Right renal cortex interstitium (tissue), 3 donors: ENCODE measurements at places on chromosomes 2 and 18. TPM values are rescaled to one million over a fixed set of nuclear protein-coding genes. Genes with fewer than 3 reads are reported as not detected.
A peak's percentile ranks its signal among the peaks of the same experiment; 100 is the strongest.

Gene CCDC85A
- 1.8 TPM for polyA plus RNA-seq

Gene NETO1
- polyA plus RNA-seq = 0.50 TPM

Gene C2orf15
- 12.5 TPM for polyA plus RNA-seq

GRCh38 chr2:2922156-2922555 lies 455.5 kb downstream of the EIPR1 start:
- DNase-seq = no peak

- DNase-seq = no peak
Observed at GRCh38 chr2:98445683-98446581, 1.3 kb downstream of the INPP4A start.

DNA sequence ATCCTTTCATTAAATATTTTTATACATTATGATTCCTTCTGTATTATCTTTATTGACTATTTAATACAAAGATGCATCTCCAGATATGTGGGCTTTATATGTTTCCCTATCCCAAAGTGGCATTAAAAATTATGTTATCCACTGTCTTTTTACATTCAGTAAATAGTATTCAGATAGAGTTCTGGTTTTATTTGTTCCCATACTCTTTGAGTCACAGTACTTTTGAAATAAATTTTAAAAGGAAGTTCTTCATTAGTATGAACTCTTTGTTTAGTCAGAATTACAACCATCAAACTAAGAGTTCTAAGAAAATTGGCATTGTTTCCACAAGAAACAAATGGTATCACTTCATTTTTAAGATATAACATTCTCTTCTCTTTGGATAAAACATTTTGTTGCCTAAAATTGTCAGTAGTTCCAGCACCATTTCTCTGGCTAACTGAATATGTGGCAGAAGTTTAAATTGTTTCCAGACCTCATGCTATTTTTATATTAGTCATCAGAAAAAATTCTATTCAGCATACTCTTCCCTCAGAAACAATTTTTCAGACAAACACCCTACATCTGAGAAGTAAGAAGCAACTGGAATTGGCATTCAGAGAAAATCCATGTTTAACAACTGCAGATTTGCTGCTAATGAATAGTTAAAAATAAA lies 88.5 kb upstream of the COL5A2 start:
- DNase-seq = no peak

DNA sequence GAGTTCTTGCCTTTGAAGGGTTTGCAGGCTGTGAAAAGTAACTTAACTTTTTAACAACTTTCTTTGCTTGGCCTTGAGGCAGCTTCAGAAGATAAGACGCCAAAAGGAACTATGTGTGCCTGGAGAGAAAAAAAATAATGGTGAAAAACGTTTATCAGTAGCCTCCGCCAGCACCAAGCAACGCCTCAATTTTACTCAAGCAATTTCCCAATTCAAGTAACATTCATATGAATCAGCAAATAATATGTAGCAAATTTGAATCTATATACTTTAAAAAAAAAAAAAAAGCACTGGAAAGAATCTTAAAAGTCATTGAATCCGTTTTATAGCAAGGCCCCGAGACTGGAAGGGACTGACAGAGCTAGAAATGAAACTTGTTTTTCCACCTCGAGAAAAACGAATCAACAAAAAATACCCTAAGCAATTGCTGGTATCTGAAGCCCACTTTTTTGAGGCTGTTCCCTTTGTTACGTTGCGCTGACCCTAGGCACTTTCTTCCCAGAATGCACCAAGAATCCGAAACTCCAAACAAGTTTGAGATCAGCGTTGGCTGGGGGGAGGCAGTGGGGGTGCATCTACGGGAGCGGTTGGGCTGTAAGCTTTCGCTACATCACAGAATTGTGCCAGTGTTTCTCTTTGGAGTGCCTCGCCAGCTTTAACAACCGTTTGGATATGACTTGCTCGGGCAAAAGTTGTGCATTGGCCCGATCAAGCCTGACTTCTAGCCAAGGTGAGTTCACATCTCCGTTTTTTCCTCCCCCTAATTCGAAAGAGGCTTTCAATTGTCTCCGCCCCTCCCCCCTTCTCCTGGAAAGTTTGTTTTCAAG lies 2.7 kb upstream of the TGIF1 start:
- peak; percentile 71 for DNase-seq

DNA sequence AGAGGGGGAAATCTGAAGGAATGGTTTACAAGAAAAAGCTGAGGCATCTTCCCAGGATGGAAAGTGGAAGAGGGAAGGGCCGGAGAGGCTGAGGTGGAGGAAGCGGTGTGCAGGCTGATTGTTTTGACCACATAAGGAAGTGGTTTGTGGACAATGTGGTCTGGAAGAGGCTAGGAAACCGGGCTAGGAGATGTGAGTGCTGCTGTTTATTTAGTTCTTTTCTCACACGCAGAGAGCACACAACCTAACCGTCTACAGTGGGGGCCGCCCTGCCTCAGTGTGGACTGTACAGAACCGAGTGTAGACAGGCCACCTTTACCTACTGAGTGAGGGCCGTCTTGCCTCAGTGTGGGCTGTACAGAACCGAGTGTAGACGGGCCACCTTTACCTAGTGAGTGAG lies 251.7 kb upstream of the PXDN start:
- DNase-seq = no peak

- DNase-seq = no peak
Observed at GRCh38 chr2:31523871-31524492, 56.8 kb downstream of the SRD5A2 start.

Gene ARPC2
- 255 TPM for polyA plus RNA-seq

- no peak for DNase-seq
Observed at GRCh38 chr2:219175928-219176817, 552 bp downstream of the CNPPD1 start.

DNA sequence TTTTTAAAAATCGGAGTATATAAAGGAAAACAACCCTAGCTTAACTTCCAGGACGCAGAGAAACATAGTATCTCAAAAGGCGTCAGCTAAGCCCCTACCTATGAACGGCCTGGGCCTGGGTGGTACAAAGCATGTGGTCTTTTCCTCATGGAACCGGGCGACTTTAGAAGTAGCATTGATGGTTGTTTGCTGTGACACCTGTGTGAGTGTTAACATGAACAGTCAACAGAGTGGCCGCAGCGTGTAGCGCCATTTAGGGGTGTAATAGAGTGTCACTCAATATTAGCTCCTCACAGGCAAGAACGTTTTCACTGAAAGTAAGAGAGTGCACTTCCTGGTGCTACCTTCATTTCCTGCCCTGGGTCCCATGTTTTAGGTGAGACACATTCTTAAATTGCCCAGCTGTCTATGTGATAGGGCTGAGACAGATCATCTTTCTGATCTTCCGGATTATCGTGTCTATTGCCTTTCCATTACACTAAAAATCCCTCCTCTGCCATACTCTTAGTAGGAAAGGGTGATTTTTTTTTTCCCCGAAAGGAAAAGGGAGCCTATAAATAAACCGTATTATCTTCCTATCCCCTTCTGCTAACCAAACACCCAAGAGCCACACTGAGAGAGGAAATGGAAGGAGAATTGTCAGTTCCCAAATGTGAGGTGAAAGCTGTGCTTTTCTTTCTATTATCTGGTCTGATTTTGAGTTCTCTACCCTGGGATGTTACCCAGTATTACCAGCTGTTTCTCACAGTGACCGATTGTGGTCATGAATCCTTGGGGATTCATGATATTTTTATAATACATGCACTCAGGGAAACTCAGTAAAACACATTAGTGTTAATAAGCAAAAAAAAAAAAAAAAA lies 1.3 kb downstream of the GORASP2 start:
- DNase-seq = no peak

- DNase-seq = no peak
Observed at GRCh38 chr2:169294001-169294675, 68.2 kb downstream of the LRP2 start.

Gene KRCC1
- polyA plus RNA-seq = 56.7 TPM

Gene ANKRD30B
- 0.16 TPM for polyA plus RNA-seq

GRCh38 chr2:55923091-55923981 lies at the start of gene EFEMP1:
Gene EFEMP1 (minus strand): TSS chr2:55923782. CDS start chr2:55922440, 1,342 bp downstream.
- no peak for DNase-seq

Gene UGT1A5
- polyA plus RNA-seq = not detected

GRCh38 chr18:58310517-58310916 lies 266.5 kb downstream of the NEDD4L start:
- DNase-seq = no peak

Gene TSPYL6
- not detected for polyA plus RNA-seq

Gene KRTCAP3
- 6.5 TPM for polyA plus RNA-seq

- DNase-seq = no peak
Observed at GRCh38 chr18:51342815-51343214, 145.3 kb upstream of the MEX3C start.

Gene CLEC4F
- not detected for polyA plus RNA-seq

Gene CXCR1
- polyA plus RNA-seq = not detected

DNA sequence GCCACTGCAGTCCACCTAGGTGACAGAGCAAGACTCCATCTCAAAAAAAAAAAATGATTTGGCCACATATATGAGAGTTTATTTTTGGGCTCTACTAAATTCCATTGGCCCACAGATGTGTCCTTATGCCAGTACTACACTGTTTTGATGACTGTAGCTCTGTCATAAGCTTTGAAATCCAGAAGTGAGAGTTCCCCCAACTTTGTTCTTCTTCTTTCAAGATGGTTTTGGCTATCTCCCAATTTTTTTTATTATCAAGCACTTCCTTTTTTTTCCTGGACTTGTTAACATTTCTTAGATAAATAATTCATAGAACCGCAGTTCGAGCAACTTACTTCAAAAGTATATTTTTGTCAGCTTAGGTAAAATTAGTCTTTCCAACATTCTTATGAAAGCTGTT lies 96.9 kb downstream of the TSHZ1 start:
- DNase-seq = no peak

Gene L3MBTL4
- polyA plus RNA-seq = 5.1 TPM

Gene CD226
- 3.3 TPM for polyA plus RNA-seq

DNA sequence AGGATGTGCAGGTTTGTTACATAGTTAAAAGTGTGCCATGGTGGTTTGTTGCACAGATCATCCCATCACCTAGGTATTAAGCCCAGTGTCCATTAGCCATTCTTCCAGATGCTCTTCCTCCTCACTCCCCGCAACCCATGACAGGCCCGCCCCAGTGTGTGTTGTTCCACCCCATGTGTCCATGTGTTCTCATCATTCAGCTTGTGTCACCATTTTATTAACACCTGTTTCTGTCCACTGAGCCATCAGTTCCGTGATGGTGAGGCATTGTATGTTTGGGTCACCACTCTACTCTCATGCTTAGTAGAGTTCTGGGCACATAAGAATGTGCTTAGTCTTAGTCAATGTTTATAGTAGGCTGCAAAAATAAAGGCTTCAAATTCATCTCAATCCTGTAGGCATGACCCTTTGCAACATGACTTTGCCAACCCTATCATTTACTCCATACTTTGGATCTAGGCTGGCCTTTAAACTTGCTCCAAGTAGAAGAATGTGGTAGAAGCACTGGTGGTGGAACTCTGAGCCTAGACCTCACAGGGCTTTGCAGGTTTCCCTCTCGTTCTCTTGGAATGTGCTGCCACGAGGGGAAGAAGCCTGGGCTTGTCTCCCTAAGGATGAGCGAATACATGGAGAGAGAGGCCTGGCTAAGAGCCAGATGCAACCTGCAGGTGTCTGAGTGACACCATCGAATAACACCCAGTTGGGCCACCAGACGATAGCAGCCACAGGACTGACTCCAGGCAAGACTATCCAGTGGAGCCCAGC lies 161.5 kb downstream of the NAPG start:
- DNase-seq = no peak

DNA sequence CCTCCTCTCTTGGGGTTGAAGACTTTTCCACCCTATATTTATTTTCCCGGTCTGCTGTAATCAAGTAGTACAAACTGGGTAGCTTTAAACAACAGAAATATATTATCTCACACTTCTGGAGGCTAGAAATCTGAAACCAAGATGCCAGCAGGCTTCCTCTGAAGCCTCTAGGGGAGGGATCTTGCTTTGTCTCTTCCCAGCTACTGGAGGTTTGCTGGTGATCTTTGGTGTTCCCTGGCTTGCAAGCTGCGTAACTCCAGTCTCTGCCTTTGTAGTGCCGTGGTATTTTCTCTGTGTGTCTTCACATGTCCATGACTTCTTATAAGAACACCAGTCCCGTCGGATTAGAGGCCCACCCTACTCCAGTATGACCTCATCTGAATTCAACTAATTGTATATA lies 44.4 kb downstream of the MYO3B start:
- DNase-seq = no peak

GRCh38 chr2:10555810-10556111 lies 107.6 kb upstream of the ODC1 start:
- DNase-seq = no peak

GRCh38 chr2:201517094-201517493 lies 65.6 kb downstream of the STRADB start:
- DNase-seq = no peak

DNA sequence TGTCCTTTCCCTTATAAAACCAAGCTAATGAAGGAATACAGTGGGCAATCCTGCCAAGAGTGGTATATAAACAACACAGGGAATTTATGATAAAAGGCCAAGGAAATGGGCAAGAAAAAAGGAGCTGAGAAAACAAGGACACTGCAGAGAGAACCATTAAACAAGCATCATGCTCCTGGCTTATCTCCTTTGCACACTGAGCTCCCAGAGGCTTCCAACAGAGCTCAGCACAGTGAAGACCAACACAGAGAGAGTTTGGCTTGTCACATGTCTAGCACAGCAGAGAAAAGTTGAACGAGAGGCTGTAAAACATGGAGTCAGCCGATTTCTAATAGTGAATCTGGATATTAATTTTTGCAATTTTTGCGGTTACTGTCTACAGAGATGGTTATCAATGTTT lies 68.0 kb upstream of the KLF7 start:
- DNase-seq = no peak

DNA sequence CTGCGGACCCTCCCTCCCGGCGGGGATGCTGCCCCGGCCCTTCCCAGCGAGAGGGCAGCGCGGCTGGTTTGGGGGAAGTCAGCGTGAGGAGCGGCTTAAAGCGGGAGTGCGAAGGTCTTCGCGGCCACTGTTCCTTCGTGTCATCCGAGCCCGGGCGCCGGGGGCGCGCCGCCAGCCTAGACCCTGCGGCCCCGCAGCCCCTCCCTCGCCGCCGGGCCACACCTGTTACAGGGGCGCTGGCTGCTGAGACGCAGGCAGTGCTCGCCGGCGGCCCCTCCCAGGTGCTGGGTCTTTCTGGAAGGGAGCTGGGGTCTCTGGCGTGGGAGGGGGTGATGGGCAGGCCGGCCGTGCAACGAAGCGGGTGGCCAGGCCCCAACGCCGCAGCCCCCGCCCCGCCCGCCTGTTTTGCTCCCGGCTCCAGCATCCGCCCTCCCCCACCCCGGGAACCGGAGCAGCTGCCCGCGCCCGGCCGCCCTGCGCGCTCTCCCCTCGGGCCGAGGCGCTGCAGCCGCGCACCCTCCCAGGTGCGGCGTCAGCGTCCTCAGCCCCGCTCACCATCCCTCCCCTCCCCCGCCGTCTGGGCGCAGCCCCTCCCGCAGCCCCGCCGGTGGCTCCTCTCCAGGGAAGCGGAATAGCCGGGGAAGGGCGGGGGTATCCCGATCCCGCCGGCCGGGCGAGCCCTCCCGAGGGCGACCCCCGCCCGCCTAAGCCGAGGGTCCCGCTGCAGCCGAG lies 727 bp downstream of the KIF1A start:
- DNase-seq = no peak
